CD4-positive, alpha-beta T cell treated with Interleukin-1 beta for 1 hour (primary cell): ENCODE measurements at places on chromosomes 6 and 20.

- DNase-seq: no peak
These were observed 210.9 kb downstream of the TBX18 start for GRCh38 chr6:84553527-84553926.

DNA sequence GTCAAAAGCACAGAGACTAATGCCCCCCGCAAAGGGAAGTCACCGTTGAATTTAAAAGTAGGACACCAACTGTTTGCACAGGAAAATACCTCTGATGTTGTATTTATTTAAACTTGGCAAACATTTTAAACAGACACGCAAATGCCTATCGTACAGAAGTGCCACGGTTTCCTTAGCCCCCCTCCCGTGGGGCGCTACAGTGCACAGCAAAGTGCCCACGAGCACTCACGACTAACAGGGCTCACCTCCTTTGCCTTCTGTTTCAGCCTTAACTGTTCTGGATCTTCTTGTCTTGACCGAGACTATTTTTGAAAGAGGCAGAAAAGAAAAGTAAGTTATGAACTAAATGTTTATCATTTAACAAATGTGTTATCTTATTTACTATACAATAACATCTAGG lies 67.8 kb downstream of the TAF4 start:
- no peak for DNase-seq

DNA sequence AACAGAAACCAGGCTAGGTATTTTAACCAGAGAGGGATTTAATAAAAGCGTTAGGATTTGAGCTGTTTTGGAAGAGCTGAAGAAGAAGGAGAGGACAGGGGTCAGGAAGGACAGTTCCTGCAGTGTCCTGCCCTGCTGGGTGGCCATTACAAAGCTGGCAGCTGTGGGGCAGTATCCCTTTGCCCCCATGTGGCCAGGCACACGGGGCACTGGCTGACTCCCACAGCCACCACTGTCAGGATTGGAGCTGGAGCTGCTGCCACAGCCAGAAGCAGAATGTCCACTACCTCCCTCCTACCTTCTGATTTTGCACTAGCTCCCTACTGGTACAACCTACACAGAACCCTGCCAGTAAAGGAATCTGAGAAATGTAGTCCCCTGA lies 46.5 kb downstream of the SLC22A3 start:
- DNase-seq: no peak

GRCh38 chr20:49843139-49843538 lies 30.5 kb downstream of the SLC9A8 start:
- no peak for DNase-seq

GRCh38 chr20:59819496-59820203 lies 113.8 kb downstream of the SYCP2 start:
- DNase-seq: no peak

- peak; percentile 64 for DNase-seq
These were observed 3.4 kb upstream of the BHLHE23 start for GRCh38 chr20:63009988-63010769.

- no peak for DNase-seq
These were observed 370.8 kb downstream of the LAMA2 start for GRCh38 chr6:129253727-129254126.

- DNase-seq: no peak
These were observed 15.4 kb downstream of the FBXL4 start for GRCh38 chr6:98932381-98932780.

GRCh38 chr20:31678389-31679356 lies 41.0 kb downstream of the COX4I2 start:
- no peak for DNase-seq

GRCh38 chr20:771741-772464 lies 3.6 kb upstream of the SLC52A3 start:
- no peak for DNase-seq

- DNase-seq: no peak
These were observed 91.6 kb downstream of the PREX1 start for GRCh38 chr20:48736231-48736630.

GRCh38 chr6:133590814-133591213 lies 298.1 kb upstream of the TCF21 start:
- DNase-seq: no peak

DNA sequence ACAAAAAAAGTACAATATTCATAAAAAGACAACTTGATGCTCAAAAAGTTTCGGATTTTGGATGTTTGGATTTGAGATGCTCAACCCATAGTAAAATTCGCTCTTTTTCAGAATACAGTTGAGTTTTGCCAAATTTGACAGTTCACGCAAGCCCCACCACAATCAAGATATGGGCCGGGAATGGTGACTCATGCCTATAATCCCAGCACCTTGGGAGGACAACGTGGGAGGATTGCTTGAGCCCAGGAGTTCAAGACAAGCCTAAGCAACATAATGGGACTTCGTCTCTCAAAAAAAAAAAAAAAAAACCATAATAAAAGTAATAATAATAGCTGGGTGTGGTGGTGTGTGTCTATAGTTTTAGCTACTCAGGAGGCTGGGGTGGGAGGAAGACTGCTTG lies 51.3 kb downstream of the PHF20 start:
- no peak for DNase-seq

DNA sequence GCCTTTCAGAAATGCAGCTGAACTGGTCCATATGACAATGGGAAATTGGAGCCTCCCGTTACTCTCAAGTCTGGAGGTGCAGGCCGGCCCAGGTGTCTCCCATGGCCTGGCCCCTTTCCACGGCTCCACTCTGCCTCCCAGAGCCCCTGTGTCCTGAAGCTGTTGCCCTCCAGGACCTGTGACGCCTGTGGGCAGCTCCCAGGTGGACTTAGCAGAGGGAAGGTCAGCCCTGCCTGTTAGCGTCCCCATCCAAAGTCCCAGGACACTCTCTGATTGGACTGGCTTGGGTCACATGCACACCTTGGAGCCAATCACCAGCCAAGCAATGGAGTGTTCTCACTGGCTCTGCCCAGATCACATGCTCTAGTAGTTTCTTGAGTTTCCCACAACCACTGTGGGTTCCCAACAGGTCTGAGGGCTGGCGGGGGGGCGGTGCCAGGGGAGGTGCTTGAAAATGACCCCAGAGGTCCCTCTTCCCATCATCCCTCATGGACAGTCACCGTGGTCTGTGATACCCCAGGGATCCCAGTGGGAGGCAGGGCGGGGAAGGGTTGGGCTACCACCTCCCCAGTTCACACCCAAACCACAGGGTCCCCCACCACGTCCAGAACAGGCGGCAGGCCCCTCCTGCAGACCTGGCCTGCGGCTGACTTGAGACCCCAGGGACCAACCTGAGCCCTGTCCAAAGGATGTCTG lies 135.6 kb downstream of the TAF4 start:
- no peak for DNase-seq

GRCh38 chr20:8389381-8390036 lies 257.4 kb downstream of the PLCB1 start:
- DNase-seq: no peak

- no peak for DNase-seq
These were observed 23.3 kb downstream of the STK38 start for GRCh38 chr6:36523936-36524499.

GRCh38 chr6:158909938-158910337 lies 90.1 kb downstream of the RSPH3 start:
- DNase-seq: no peak

GRCh38 chr20:48724891-48725554 lies 102.8 kb downstream of the PREX1 start:
- no peak for DNase-seq

DNA sequence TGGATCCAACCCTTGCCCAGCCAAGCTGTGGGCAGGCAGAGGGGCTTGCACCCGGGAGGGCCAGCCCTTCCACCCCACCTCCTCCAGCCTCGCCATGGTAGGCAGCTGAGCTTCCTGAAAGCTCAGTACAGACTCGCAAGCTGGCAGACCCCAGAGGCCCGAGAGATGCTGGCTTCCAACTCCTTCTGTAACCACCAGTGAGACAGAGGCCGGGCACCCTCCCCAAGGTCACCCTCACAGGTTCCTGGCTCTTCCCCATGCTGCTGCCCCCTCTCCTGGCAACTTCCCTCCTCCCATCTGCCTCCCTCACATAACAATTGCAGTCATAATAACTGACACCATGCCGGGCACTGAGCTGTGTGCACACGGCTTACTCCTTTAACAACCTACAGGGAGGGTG lies 26.2 kb upstream of the NOL4L start:
- no peak for DNase-seq

GRCh38 chr6:10995114-10995707 lies 48.9 kb downstream of the ELOVL2 start:
- no peak for DNase-seq

DNA sequence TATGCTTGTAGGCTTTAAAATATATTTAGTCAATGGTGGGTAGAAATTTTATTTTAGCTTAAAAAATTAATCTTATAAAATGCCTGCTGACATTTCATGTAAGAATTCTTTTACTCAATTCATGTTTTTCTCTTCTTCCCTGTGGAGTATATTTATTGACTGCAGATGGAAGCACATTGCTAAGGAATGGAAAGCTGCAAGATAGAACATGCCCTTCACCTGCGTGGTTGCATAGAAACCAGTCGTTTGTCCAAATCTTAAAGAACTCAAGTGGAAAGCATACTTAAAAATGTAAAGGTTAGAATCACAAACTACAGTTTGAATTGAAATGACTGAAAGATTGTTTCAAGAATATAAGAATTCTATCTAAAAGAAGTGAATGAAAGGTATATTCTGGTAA lies 30.7 kb downstream of the C6orf163 start:
- no peak for DNase-seq

DNA sequence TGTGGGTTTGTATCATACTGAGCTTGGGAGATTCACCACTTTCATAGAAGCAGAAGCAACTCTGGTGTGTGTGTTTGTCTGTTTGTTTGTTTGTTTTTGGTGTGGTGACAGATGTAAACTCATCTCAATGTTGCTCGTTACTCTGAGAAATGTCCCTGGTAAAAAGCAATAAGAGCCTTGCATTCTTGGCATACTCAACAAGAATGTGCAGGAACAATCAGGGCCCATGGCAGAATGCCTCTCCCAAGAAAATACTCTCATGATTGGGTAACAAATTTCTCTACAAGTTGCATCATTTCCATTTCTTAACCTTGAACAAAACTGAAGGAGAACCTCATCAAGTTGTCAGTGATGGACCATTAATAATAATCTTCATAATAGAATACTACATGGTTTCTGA lies 43.0 kb upstream of the PKHD1 start:
- no peak for DNase-seq

GRCh38 chr6:151089978-151090377 lies 149.8 kb upstream of the AKAP12 start:
- no peak for DNase-seq

DNA sequence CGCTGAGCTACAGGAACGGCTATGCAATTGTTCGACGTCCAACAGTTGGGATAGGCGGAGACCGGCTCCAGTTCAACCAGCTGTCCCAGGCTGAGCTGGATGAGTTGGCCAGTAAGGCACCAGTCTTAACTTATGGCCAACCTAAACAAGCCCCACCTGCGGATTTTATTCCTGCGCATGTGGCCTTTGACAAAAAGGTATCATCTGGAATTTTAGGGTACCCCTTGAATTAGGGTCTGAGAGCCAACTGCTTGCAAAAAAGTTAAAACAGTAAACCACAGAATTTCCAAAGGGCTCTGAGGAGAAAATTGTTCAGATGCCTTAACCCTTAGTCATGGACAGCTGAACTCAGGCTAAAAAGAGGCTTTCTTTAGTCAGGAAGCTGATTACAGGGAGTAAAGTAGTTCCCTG lies 3.8 kb downstream of the EFHC1 start:
- DNase-seq: no peak

DNA sequence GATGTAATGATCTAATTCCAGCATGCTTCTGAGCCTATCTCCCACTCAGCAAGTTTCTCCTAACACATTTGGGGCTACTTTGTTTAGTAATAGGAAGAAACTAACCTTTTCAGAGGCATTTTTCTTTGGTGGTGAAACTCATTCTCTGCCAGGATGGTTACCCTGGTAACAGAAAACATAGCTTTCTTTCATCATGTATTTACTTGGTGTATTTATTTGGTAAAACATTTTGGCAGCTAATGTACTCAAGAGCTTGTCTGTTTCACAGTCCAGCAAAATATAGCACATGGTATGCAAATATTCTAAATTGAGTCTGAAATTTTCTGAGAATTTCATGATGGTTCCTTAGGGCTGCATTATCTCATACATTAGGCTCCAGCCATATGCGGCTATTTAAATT lies 100.0 kb downstream of the SLC35B3 start:
- no peak for DNase-seq

GRCh38 chr6:12716298-12716916 lies at the start of gene PHACTR1:
Gene PHACTR1 (plus strand): TSS chr6:12716767.
- no peak for DNase-seq

DNA sequence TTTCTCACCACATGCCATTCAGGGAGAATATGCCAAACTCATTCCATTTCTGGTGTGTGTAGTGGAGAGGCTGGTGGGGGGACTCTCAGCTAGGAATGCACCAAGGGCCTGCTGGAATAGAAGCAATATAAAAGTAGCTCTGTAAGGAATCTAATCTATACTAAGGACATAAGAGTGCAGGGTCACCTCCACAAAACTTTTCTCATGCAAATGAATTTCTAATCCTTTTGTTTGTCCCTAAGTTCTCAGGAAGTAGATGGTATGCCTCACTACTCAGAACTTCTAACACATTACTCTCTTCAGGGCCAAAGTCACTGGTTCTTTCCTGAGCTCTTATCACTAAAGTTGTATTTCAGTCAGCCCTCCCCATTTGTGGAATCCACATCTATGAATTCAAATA lies 427.2 kb downstream of the C6orf118 start:
- no peak for DNase-seq

DNA sequence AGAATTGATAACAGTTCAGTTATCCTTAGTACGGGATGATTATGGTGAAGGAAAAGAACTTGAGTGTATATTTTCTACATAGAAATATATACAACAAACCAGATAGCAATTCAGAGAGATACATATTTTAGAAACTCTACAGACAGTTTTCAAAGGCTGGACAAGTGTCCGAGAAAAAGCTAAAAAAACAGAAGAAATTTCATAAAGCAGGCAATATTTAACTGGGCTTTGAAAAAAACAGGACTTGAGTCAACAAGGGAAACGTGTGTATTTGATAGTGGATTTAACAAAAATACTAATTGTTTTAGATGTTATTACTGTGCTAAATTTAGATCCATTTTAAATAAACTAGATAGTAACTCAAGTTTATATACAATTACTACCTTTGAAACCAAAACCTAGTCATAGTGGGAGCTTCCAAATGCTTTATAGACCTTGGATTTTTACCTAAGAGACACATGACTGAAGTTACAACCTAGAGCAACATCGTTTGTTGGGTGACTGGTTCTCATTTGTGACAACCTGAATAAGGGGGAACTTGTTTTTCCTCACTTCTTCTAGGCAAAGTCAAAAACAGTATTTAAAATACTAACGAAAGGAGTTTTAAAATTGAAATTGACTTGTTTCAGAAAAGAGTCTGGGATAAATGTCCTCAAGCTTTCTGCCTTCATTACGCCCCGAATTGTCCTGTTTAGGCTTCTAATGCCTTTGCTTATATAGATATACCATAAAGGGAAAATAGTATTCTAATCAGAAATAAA lies 116.7 kb upstream of the PRSS16 start:
- no peak for DNase-seq

GRCh38 chr6:17494919-17495318 lies 101.5 kb downstream of the CAP2 start:
- DNase-seq: no peak

- DNase-seq: no peak
These were observed 107.6 kb downstream of the PSMB1 start for GRCh38 chr6:170445487-170445886.
